Stimulated activated CD8-positive, alpha-beta memory T cell treated with anti-CD3 and anti-CD28 coated beads, Interleukin-4, amount 100 ng/mL, for 1 hour (primary cell): ENCODE measurements at places on chromosomes 7 and 10.

DNA sequence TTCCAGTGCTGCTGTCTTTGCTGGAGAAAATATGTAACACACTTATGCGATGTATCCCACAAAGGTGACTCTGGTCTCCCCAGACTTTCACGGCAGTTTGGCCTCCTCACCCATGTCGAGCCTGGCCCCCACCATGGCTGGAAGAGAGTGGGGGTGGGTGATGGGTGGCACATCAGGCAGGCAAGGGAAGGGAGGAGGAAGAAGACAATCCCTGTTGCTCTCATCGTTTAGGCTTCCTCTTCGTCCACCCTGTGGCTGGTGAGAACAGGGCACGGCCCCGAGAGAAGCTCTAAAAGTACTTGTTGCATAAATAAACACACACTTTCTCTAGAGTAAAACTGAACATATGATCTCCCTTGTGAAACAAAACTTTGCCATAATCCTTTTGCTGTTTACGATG is 11.2 kb upstream of the NPS start:
- no peak for DNase-seq

DNA sequence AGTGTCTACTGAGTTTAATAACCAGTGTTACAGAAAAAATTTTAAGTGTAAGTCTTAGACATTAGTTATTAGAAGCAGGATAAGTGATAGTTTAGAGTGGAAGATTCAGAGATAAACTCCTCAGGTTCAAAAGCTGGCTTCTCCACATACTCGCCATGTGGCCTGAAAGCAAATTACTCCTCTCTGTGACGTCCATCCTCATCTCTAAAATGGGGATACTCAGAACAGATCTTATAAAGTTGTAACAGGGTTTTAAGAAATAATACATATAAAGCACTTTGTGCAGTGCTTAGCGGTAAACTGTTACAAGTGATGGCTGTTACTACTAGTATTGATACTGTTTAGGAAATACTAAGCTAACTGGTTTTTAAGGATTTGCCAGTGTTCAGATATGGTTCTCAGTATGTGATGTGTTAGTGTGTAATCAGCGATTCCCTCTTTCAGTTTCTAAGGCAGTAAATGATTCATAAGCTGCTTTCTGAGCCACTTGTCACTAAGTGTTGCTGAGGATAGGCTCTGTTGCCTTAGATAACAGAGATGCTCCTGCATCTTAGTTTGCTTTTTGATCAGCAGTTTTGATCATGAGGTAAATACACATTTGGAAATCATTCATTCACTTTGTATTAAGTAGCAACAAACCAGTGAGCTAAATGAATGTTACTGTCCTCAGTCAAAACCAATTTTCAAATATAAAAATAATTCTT is 58.7 kb downstream of the CYP51A1 start:
- no peak for DNase-seq

DNA sequence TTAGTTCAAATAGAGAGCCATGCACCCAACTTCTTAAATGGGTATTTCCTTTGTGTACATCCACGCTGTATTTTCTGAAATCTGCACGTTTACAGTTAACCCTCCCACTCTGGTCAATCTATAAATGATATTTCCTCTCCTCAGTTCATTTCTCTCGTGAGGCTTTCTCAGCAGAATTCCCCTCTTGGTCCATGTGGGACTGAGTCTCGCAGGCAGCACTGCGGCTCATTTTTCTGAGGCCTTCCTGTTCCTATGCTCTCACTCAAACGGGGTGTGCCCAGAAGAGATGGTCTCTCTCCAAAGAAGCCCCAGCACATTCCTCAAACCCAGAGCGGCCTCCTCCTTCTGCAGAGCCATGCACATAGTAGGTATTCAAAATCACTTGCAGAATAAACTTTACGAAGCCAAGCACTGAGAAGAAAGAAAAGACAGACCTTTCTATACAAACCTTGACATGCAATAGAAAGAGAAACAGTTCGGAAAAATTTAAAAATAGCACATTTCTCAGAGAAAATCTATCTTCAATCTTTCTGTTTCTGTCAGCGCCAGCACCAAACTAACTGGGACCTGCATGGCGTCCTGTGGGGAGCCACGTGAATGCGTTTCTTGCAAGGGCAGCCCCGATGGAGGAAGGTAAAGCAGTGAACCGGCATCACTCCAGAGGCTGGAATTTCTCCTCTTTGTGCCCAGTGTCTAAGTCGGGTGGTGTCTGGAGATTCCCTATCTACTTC is 77.1 kb downstream of the HIPK2 start:
- DNase-seq = no peak

DNA sequence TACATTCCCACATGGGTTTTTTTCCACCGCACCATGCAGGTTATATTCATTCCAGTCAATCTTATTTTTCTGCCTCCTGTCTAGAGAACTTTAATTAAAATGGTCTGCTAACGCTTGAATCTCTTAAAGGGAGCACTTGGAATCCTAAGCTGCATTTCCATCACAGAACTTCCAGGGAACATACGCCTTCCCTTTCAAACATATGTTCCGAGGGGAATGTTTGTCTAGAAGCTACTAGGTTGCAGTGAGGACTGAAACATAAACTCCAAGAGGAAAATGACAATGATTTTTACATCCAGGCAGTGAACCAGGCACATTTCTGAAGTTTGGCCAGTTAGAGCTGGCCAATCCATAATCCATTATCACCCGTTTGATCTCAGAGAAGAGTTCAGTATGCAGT is 375.5 kb upstream of the NRP1 start:
- DNase-seq = no peak

GRCh38 chr10:7133958-7134357 is 276.9 kb downstream of the SFMBT2 start:
- DNase-seq = no peak

- peak; percentile 44 for DNase-seq
These were observed at the start of gene ZMYND11 for GRCh38 chr10:135132-135600. Gene ZMYND11, plus strand, starts transcription at chr10:135455. Its CDS starts 44,558 bp downstream, at chr10:180013.

DNA sequence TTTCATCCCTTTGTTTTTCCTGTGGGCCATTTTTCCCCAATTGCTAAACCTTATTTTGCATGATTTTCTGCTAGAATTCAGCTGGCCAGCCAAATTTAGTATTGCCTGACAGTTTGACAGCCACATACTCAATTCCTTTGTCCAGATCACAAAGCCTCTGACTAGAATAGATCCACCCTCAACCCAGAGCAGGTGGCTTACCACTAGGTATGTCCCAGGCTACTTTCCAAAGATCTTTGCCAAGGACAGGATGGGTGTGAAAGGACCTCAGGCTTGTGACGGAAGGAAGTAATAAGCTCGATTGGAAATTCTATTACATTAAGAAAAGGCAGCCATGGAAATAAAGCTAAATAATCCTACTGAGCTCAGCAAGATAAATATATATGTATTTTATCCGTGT is 50.6 kb upstream of the AGK start:
- DNase-seq = no peak

DNA sequence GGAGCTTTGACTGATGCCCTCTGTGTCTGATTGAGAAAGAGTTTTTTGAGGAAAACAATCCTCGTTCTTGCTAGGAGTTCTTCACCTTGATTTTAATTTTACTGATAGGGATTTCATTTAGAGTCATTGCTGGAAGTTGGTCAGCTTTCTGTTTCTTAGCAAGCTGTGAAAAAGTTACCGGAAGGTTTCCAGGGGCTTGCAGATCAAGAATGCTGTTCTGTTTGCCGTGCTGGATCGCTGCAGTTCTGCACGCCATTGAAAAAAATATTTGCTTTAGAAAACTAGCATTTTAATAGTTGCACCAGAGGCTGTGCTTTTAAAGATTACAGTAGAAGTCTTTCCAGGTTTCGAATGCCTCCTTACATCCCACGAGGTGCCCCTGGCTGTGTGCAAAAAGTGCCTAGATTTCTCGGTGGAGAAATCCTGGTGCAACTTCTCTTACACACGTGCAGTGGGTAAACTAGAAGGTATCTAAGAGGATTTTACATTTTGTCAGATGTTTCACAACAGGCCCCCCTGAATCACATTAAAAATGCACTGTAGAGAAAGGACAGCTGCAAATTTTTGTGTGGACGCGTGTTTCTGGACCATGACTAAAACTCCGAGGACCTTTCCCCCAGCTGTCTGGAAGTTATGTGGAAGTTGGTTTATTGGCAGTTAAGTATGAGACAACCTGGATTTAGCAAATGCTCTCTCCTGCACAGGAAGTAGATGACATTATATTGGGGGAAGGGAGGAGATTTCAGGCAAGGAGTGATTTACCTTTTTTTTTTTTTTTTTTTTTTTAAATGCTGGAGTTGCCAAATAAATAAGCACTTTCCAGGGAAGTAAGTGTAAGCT is 5.8 kb downstream of the TCF7L2 start:
- no peak for DNase-seq

DNA sequence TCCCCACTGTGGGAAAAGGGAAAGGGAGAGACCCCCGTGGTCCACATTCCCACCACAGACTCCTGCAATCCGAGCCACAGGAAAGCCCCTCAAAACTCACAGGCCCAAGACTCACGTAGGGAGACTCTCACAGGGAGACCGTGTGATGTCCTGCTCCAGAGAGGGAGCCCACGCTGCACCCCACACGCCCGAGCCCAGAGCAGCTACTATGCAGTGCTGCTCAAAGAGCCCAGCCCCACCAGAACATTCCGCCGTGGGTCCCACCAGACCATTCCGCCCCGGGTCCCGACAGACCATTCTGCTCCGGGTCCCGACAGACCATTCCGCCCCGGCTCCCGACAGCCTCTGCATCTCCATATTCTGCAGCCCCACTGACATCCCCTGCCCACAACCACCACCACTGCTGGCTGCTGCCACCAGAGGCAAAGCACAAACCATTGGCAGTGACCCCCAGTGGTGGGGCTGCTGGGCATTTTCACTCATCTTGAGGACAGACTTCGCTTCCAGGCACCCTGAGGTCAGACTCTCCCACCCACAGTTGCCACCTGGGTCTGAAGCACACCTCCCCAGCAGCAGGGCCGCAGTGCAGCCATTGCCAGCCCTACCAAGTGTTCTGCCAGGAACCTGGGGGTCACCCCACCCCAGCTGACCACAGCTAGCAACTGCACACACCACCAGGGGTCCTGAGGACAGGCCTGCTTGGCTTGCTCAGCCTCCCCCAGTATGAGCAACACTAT is 625.4 kb upstream of the FOXK1 start:
- no peak for DNase-seq

GRCh38 chr7:42012313-42012712 is 224.7 kb downstream of the GLI3 start:
- no peak for DNase-seq

- DNase-seq = no peak
These were observed 1047.8 kb downstream of the NRG3 start for GRCh38 chr10:82922755-82923154.

GRCh38 chr7:70694434-70694970 is 437.4 kb upstream of the GALNT17 start:
- DNase-seq = no peak

GRCh38 chr7:82404094-82404493 is 39.5 kb downstream of the CACNA2D1 start:
- DNase-seq = no peak

- no peak for DNase-seq
These were observed 17.9 kb upstream of the ZNF777 start for GRCh38 chr7:149478754-149479153.

- no peak for DNase-seq
These were observed 23.4 kb downstream of the ATOH7 start for GRCh38 chr10:68208424-68209042.

DNA sequence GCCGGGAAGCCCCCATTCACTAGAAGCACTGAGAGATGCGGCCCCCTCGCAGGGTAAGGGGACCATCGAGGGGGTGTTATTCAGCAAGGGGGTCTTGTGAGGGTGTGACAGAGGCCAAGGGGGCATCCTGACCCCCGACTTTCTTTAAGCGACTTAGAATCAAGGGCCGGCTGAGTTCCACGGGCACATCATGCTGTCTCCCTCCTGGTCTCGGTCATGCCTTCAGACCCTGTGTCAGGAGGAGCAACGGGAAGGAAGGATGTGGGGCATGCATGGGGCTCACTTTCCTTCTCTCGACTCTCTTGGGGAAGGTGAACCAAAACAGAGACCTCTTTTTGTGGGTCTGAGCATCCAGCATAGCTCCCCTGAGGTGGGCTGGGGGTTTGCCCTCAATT is 2.5 kb downstream of the ACSL5 start:
- no peak for DNase-seq
